ENCODE measurements at places on chromosomes 1 and 21.
A peak's percentile ranks its signal among the peaks of the same experiment; 100 is the strongest.

GRCh38 chr1:83705091-83705490 is 293.8 kb downstream of the TTLL7 start:
- DNase-seq: no peak

- DNase-seq: no peak
These were observed 9.8 kb downstream of the KIF1B start for GRCh38 chr1:10220200-10220599.

DNA sequence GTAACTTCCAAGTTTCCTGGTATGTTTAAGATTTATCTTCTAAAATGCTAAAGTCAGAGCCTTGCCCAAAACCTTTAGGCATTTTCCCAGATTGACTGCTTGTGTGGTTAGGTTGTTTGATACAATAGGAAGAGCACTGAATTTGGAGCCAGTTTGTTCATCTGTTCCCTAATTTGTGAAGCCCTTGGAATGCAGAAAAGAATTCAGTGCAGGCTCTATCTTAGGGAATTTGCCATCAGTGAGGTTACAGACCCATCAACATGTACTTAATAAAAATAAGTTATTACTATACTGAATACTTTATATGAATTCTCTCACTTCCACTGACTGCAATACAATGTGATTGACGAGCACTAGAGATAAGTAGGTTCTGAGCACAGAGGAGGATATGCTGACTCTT is 120.2 kb downstream of the PIK3R3 start:
- DNase-seq: no peak

- DNase-seq: peak; percentile 85
These were observed 82.4 kb downstream of the PLXNA2 start for GRCh38 chr1:208161656-208162375.

GRCh38 chr21:37863842-37864241 is 52.4 kb downstream of the KCNJ6 start:
- peak; percentile 66 for DNase-seq

DNA sequence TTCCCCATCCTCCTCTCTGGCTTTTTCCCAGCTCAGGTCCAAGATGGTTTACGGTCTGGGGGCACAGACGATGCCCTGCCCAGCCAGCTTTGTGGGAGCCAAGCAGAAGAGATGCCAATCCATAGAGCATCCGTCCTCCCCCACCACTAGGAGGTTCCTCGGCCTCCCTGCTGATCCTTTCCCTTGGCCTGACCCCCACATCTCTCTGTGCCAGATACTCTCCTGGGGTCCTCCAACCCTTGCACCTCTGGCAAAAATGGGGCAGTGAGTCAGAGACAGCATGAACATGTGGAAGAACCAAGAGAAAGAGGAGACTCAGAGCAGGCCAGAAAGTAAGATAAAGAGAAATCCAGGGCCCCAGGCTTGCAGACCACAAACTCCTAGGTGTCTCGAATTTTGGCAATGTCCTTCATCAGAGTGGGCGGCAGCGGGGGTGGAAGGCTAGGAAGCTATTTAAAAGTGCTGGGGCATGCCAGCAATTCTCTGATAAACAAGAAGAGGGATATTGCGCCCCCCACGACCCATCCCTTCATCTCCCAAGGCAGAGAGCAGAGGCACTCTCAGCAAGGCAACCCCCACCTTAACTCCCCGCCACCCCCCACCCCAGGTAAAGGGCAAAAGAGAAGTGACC is 11.4 kb downstream of the BLACAT1 start:
- DNase-seq: no peak

Measured in M059J (cell line).